Activated B cell treated with CpG ODN at 0.5 μM for 24 hours (primary cell): ENCODE measurements at places on chromosomes 5 and 9.

- no peaks in the 10 kb centered on the region for H3K4me1 ChIP-seq
- H3K27me3 ChIP-seq, result no peaks in the 10 kb centered on the region
- H3K36me3 ChIP-seq, result no peaks in the 10 kb centered on the region
- H3K27ac ChIP-seq, result no peak overlapping the region
- H3K4me3 ChIP-seq, result no peak overlapping the region
- DNase-seq, result no peak
Observed at GRCh38 chr5:137032929-137033328, 466.2 kb downstream of the SPOCK1 start.

DNA sequence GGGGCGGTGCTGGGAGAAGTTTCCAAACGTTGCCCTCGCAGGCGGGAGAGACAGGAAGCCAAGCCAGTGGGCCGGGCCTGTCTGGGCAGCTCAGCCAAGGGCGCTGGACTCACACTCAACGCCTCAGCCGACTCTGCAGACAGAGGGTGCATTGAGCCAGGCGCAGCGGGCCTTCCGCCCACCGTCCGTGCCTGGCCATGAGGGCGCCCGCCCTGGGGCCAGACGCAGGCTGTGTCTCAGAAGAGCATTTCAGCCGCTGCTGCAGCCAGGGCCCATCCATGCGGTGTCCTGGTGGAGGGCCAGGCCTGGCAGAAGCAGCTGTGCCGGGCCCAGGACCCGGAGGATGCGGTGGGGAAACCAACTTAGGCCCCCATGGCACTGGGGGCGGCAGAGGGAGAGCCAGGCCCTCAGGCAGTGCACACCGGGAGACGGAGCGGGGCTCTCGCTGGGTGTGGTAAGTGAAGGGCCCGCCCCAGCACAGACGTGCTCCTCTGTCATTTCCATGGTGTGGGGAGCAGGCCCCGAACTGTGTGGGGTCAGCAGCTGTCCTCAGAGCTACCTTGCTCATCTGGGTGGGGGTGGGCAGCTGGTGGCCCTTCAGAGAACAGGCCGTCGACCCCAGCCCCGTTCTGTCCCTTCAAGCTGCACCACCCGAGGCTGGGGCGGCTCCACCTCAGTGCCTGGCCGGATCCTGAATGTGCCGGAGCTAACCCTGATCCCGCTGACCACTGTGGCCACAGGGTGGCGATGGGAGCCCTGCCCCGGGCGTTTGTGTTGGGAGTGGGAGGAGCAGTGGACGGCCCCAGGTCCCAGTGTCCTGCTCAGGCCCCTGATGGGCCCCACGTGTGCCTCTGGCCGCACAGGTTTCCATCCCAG lies 18.0 kb downstream of the DNLZ start:
- no peak for DNase-seq
- no peaks in the 10 kb centered on the region for H3K36me3 ChIP-seq
- H3K4me1 ChIP-seq, result peaks cover 5% of the 10 kb centered on the region
- H3K27ac ChIP-seq, result no peak overlapping the region

- no peaks in the 10 kb centered on the region for H3K4me1 ChIP-seq
- H3K27me3 ChIP-seq, result peaks cover 75% of the 10 kb centered on the region
- no peaks in the 10 kb centered on the region for H3K36me3 ChIP-seq
- no peak overlapping the region for H3K4me3 ChIP-seq
Observed at GRCh38 chr5:176693477-176693851, 46.2 kb downstream of the TSPAN17 start.

- no peak overlapping the region for H3K27ac ChIP-seq
- H3K4me1 ChIP-seq, result peaks cover 12% of the 10 kb centered on the region
- H3K36me3 ChIP-seq, result peaks cover 68% of the 10 kb centered on the region
- DNase-seq, result no peak
- H3K4me3 ChIP-seq, result no peak overlapping the region
- no peaks in the 10 kb centered on the region for H3K27me3 ChIP-seq
Observed at GRCh38 chr9:98081477-98082219, 25.1 kb downstream of the NANS start.

GRCh38 chr9:19231126-19231903 lies 822 bp downstream of the DENND4C start:
- no peak overlapping the region for H3K27ac ChIP-seq
- peaks cover 11% of the 10 kb centered on the region for H3K4me1 ChIP-seq
- no peaks in the 10 kb centered on the region for H3K36me3 ChIP-seq
- H3K27me3 ChIP-seq, result no peaks in the 10 kb centered on the region
- no peak for DNase-seq

DNA sequence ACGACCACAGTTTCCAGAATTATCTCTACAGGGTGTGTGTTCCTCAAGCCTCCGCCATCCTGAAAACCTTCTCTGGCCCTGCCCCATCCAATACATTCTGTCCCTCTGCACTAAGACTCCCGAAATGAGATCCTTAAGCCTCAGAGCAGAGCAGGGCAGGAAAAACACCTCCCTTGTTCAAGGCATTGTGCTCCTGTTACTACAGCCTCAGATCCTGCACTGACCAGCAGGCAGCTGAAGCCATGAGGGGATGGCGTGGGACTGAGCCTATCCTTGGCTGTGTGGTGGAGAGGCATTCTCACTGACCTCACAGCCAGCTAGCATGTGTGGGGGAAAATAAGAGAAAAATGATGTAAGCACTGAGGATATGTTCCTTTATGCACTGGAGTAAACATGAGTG lies 106.7 kb upstream of the PHYKPL start:
- peaks cover 2% of the 10 kb centered on the region for H3K27me3 ChIP-seq
- H3K36me3 ChIP-seq, result no peaks in the 10 kb centered on the region
- no peaks in the 10 kb centered on the region for H3K4me1 ChIP-seq
- no peak overlapping the region for H3K4me3 ChIP-seq

DNA sequence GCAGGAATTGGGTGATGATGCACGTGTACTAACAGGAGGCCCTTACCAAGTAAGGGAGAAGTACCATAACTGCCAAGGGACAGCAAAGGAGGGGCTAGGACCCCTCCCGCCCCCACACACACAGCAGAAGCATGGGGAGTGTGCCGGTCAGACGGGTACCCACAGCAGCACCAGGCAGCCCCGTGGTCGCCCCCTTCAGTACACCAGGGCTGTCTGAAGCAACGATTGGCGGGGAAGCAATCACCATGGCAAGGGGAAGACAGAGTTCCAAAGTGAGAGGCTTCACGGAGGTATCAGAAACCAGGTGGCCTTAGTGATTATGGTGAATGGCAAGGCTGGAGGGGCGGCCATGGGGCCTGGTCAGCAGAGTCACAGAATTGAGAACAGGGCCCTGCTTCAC lies 72.2 kb downstream of the CAMSAP1 start:
- H3K27ac ChIP-seq, result no peak overlapping the region
- no peak for DNase-seq
- H3K27me3 ChIP-seq, result no peaks in the 10 kb centered on the region
- peaks cover 18% of the 10 kb centered on the region for H3K36me3 ChIP-seq
- H3K4me3 ChIP-seq, result no peak overlapping the region
- H3K4me1 ChIP-seq, result peaks cover 2% of the 10 kb centered on the region
